ENCODE measurements at places on chromosomes 5 and 9.

DNA sequence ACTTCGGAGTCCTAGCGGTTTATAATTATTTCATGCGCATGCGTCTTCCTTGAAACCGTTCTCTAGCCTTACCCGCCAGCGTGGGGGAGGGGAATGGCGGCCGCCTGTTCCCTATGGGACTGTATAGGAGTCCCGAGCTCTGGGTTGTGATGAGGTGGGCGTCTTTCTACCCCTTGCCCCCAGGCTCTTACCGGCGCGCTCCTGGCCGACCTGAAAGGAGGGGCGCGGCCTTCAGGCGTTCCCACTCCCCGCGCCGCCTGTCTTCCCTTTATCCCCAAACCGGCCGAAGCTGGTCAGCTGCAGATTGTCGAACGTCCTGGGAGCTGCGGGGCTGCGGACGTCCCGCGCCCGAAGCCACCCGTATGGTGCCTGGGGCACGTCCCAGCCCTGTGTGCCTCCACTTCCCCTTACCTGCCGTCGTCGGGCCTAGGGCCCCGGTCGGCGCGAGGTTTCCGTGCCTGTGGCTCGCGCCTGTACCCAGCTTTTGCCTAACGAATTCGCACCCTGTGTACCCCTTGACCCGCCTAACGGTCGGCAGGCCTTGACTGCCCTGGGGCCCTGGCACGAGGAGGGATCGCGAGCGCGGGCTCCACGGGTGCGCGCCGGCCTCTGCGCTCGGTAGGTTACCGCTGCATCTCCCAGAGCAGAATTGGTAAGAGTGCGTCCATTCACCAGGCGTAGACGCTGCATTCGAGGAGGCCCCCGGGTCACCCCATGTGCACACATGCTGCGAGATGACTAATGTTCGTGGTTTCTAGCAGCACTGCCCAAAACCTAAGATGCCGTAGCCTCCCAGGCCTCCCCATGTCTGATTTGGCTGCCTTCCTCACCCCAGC lies 653 bp upstream of the HNRNPH1 start:
- DNase-seq = peak; percentile 57

GRCh38 chr9:7315746-7316145 lies 483.8 kb downstream of the DMAC1 start:
- no peak for DNase-seq

DNA sequence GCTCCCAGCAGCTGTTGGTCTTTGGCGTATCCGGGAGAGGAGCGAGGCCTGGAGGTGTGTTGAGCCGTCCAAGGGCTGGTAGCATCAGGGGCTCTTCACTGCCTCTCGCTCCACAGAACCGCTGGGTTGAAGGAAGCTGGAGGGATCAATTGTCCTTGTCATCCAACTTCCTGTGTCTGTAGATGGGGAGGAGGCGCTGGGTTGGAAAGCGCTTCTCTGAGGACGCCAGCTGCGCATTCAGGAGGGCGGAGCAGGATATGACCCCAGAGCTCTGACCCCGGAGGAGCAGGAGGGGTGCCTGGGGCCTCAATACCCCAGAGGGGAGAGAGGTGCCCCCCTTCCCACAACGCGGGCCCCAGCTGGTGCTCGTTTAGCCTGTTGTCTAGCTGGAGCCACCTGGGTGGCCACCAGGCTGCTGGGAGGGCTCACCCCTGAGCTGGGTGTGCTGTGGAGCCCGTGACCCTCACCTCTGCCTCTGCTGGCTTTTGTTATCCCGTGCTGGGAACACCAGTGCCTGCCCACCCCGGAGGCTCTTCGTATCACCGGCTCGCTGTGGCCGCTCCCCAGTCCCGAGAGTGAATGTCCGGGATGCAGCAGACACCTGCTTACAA lies 2.0 kb upstream of the DBH start:
- DNase-seq = no peak

GRCh38 chr5:97181856-97182545 lies 1.0 kb downstream of the RIOK2 start:
- no peak for DNase-seq

DNA sequence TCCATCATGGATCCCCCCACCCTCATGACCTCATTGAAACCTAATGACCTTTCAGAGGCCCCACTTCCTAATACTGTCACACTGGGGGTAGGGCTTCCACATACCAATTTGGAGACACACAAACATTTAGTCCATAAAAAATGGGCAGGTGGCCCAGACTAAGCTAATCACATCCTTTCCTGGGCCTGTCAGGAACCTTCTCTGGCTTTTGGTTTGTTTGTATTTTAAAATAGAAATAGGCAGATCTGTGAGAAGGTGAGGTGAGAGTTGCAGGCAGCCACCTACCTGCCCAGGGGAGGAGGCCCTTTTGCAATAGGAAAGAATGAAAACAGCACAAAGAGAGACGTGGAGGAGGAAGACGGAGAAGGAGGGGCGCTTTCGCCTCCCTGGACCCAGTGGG lies 90.2 kb upstream of the BOD1 start:
- DNase-seq = no peak

DNA sequence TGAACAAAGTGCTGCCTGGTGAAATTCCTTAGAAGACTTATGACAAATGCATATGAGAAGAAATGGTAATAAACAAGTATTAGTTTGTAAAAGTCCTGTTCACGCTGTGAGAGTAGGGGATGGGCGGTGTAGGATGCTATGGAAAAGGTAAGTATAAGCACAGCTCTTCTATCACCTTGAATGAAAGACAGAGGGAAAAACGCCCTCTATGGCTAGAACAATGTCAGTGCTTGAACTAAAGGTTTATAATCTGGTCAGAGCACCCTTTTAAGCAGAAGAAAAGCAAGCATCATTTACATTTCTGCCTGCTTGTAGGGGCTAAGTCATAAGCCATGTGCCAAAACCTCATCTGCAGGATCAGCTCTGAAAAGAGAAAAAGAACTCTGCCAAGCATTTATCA lies 115.2 kb downstream of the LHFPL2 start:
- DNase-seq = no peak

- DNase-seq = no peak
Measured at GRCh38 chr5:127298656-127299055, 8.1 kb downstream of the MEGF10 start.

- no peak for DNase-seq
Measured at GRCh38 chr5:168796000-168796399, 216.8 kb upstream of the PANK3 start.

DNA sequence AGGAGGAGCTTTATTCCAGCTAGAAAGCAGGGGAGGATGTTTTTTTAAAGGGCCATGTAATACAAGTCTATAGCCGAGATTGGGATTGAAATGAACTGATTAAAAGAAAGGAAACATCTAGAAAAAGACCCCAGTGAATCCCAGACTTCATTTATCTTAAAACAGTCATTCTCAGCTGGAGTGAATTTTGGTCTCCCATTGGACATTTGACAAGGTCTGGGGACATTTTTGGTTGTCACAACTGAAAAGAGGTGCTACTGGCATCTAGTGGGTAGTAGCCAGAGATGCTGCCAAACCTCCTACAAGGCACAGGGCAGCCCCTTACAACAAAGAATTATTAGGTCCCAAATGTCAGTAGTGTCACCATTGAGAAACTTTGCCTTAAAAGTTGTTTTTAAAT lies 16.3 kb upstream of the SPINK4 start:
- no peak for DNase-seq

DNA sequence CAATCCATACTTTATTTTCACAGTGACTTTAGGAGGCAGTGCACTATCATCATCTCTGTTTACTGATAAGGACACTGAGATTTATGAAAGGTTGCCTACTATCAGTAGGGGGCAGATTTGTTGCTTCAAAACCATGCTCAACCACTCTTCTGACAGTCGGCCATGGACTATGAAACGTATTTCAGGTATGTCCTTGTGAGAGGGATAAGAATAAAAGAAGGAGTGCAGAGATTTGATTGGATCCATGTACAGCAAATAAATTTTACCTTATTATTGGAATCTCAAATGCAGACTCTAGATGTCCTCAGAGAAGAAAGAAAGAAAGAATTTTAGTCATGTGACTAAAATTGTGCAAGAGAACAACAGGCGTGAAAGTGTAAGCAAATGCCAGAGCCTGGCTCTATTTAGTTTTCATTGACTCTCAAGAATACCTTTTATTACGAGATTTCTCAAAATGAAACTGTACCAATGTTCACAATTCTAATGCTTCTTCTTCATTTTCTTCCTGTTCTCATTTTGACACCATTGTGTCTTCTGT lies 296.6 kb upstream of the RASA1 start:
- no peak for DNase-seq

GRCh38 chr5:83000428-83000827 lies 76.8 kb downstream of the TMEM167A start:
- no peak for DNase-seq

DNA sequence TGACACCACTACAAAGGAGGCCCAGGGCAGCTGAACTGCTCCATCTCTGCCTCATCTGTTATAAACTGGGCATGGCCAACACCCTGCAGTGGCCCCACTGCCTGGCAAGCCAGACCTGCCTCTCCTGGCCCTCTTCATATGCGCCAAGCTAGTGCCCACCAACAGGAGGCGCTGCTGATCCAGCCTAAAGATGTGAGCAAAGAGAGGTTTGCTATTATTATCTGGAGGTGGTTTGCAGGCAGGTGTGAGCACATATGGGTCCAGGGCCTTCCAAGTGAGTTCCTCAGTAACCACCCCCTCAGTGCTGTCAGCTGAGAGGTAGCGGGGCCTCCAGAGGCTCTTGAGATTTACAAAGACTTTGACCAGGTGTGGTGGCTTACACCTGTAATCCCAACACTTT lies 232.2 kb downstream of the SYK start:
- no peak for DNase-seq

DNA sequence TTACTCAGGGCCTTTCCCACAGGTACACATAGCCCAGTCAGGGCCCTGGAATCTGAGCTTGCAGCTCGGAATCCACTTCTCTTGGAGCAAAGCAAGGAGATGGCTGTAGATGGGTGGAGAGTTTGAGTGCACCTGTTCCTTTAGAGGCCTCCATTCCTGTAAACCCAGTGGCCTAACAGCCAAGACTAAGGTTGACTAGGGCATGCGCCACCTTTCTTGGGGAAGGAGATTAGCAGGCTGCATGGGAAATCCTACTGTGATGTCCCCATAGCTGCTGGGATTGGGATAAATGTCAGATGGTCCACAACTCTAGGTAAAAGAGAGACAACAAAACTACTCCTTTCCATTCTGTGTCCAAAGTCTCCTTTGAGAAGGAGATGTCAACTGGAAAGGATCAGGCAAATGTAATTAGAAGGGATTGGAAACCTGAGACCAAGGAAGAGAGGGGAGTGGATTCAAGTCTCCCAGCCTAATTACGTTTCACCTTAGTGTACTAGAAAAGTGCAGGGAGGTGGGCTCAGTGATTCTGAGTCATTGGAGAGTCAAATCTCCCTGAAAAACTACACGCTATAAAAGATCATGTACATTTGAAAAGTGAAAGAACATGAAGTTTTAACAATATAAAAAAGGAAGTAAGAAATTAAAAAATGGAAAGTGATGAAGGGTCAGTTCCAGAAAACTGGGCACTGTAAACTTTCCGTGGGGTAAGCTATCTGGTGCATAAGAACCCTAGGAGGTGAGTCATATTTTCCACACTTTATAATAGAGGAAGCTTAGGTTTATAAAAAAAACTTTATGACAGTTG lies 104.2 kb downstream of the SEC61B start:
- DNase-seq = no peak

DNA sequence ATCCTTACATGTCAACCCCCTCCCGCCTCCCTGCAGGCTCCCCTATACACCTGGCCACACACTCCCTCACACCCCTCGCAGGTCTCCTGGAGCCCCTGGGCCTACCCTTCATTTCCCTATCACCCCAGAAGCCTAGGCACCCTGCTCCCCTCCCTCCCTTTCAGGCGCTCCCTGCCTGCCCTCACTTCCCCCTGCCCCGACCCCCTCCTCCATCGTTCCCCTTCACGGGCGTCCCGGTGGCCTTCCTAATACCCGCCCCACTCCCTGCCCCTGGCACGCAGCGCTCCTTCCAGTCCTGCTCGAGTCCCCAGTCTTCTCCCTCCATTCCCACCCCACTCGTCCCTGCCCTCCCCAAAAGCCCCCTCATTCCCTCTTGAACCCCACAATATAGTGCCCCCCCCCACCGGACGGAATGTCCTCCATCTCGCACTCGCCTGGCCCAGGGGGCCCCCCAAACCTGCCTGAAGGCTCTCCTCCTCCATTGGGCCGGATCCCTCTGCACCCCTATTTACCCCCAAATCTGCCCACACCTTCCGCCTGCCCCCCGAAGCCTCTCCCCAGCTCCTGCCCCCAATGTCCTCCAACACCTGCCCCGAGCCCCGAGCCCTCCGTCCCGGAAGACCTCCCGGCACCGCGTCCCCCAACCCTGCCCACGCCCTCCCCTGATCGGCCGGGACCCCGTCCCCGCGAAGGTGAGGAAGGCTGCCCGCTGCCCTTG lies 746 bp downstream of the STRBP start:
- DNase-seq = no peak

DNA sequence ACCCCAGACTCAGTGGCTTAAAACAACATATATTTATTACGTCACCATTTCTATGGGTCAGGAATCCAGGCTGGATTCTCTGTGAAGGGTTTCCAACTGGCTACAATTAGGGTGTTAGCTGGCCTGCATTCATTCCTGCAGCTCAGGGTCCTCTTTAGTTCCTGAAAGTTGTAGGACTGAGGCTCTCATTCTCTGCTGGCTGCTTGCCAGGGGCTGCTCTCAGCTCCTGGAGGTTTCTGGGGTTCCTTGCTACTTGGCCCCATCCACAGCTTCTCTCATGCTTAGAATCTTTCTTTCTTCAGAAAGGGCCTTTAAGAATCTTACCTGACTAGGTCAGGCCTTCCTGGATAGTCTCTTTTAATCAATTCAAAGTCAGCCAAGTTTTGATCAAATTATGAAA lies 424.6 kb downstream of the GADD45G start:
- DNase-seq = no peak

GRCh38 chr9:38424918-38425317 lies 664 bp upstream of the IGFBPL1 start:
- no peak for DNase-seq

DNA sequence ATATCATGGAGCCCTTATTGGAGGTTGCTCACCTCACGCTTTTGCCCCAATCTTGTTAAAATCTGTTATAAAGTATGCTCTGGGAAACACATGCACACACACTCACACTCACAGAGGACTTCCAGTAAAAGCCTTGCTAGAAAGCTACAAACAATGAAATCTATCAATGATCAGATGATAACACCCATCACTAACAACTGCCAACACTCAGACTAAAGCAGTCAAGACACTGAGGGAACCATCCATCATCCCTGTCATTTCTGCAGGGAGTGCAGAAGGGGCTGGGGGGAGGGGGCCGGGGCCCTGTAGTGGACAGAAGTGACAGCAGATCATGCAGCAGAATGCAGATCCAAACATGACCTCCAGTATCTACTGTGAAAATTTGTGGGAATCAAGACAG lies 179.1 kb downstream of the AOPEP start:
- no peak for DNase-seq

GRCh38 chr9:20377790-20378189 lies 244.5 kb downstream of the MLLT3 start:
- no peak for DNase-seq

- no peak for DNase-seq
Measured at GRCh38 chr9:110579034-110579861, at the start of gene SVEP1. TSS of gene SVEP1 (minus strand) at chr9:110579741. CDS start at chr9:110579543, 198 bp downstream.

DNA sequence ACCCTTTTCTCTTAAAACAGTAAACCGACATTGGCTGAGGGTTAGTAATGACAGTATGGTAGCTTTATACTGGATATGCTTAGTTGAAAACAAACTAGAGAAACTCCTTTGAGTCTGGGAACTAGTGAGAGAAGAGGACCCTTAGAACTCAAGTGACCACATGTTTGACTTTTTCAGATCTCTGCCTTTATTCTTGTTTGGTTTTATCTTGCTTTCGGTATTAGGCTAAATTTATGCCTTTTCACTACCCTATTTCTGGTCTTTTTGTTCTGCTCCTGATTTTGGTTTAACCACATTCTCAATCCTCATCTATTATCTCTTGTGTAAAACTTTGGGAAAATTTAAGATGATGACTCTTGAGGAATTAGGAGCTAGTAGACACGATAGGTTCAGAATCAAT lies 11.0 kb downstream of the SNAPC3 start:
- DNase-seq = no peak
